ENCODE measurements at places on chromosomes 1 and 21.

DNA sequence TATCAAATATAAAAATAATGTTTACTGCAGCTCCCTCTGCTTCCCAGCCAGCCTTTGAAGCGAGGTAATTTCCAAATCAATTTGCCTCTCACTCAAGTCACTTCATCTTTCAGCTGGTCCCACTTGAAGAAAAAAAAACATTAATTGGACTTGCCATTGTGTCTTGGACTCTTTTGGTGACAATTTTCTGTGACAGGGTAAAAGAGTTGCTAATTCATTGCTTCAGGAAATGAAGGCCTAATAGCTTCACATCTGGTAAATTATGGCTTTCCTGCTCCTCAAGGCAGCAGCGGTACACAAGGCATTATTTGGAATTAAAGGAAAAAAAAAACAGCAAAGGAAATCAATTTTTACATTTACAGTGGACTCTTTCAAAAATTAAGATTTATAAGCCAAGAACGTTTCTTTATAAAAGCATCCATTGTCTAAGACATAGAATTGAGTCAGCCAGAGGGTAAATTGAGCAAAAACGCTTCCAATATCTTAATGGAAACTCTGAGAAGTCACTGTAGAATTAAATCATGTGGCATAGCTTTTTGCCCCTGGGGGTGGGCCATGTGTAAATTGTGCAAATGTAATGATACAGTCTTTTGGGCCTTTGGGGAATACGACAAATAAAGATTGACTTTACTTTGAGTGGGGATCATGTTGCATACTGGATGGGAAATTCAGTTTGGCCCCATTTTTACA is 102.5 kb downstream of the LYPLAL1 start:
- DNase-seq: no peak

- DNase-seq: peak; percentile 28
Observed at GRCh38 chr1:225554216-225554812, 98.6 kb downstream of the ENAH start.

- DNase-seq: no peak
Observed at GRCh38 chr21:41098481-41099042, 69.4 kb upstream of the BACE2 start.

GRCh38 chr1:179124873-179125272 is 43.0 kb downstream of the TOR3A start:
- no peak for DNase-seq

DNA sequence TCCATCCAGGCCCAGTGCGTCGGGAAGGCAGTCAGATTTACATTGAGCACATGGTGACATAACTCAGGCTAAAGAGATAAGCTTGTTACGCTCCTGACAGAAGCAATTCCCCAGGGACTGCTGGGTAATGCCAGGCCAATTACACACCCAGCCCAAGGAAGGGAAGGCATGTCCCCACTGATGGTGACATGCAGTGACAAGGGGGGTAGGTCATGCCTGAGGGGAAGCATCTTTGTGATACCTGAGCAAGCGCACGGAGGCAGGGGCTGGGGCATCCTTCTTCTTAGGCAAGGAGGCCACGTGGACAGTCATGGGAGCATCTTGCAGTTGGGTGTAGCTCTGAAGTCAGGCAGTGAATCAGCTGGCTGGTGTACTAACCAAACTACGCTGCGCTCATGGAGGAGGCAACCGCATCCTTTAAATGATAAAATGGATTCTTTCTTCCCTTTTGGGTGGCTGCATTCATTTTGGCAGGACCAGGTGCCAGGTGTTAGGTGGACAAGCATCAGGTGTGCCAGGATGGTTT is 39.6 kb upstream of the GRIK3 start:
- DNase-seq: no peak

GRCh38 chr1:235625831-235626230 is 23.8 kb downstream of the GNG4 start:
- no peak for DNase-seq

GRCh38 chr21:28371713-28372112 is 621.0 kb downstream of the LTN1 start:
- DNase-seq: no peak

Data from GM20000 (cell line).